ENCODE measurements at places on chromosomes 3 and 15.
A peak's percentile ranks its signal among the peaks of the same experiment; 100 is the strongest.

DNA sequence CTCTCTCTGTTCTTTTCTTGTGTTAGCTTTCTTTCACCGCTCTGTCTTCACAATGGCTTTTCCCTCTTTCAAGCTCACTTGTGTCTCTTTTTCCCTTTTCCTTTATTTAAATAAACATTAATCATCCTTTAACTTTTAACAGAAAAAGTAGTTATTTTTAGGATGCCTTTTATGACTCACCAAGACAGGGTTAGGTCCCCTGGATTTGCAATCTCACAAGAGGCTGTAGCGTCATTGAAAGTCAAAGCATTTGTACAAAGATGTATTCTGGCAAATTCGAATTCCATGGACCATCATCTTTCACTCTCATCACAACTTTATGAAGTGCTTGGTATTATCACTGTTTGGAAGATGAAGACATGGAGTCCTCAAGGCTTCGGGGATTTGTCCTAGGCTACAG lies 34.8 kb upstream of the MCTP2 start:
- DNase-seq: no peak

- DNase-seq: no peak
Measured at GRCh38 chr15:59794229-59794886, 105.2 kb upstream of the BNIP2 start.

GRCh38 chr15:77091097-77091496 lies 20.2 kb upstream of the TSPAN3 start:
- no peak for DNase-seq

DNA sequence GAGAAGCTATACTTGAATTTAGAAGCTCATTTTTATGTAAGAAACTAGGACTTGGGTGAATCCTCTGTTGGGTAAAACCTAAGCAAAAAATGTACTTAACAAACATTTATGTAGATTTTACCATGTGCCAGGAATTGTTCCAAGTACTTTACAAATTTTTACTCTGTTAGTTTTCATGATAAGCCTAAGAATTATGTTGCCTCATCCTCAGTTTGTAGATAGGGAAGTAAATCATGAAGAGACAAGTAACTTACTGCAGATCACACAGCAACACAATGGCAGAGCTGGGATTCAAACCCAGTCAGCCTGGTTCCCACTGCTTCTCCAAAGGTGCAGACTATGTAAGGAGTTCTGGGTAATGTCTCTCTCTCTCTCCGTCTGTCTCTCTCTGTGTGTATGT lies 169.9 kb downstream of the DIPK2A start:
- DNase-seq: no peak

DNA sequence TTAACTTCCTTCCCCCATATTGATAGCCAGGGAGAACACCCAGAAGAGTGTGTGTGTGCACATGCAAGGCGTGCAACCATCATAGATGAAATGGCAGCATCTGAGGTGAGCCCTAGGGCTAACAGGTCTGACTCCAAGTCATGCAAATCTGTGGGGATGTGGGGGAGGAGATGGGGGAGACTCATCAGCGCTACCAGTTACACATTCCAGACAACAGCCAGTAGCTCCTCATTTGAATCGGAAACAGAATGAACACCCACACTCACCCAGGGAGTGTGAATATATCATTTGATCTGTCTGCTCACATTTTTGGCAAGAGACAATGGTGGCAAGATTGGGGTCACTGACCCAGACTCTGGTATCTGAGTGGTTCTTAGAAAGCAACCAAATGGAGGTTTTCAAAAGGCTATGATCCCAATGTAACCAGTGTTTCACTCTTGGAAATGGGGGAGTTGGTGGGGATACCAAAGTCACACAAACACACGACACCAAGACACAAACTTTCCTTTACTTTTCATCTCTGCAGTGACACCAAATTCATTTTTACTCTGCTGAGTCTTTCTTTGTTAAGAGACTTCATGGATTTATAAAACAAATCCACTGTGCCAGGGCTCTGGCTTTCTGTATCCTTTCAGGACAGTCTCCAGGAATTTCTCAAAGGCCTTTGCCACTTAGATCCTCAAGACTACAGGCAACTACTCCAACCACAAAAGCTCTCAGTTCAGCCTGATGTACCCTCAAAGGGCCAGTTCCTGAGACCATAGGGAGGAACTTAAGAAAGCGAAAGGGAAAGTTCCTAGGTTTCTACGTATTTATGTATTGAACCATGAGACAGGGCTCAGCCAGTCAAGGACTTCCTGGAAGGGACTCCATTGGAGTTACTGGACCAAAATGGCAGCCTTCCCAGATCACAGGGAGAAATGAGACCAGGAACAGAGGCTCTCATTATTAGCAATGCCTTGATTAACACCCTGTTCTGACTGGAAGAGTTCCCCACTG lies 2.2 kb downstream of the CDCP1 start:
- DNase-seq: no peak

DNA sequence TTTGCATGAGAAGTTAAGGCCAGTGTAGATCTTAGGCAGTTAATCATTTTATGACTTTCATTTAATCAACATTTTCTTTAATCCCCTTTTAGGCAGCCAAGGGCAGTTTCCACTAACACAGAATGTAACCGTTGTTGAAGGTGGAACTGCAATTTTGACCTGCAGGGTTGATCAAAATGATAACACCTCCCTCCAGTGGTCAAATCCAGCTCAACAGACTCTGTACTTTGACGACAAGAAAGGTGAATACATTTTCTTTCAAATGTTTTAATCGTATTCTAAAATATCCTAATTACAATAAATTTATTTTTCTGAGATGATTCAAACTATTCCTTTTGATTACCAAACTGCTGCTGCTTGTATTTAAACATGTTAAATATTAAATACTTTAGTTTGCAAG lies 843.2 kb downstream of the CADM2 start:
- DNase-seq: no peak

- DNase-seq: no peak
Measured at GRCh38 chr3:193768070-193768394, 175.0 kb downstream of the OPA1 start.

DNA sequence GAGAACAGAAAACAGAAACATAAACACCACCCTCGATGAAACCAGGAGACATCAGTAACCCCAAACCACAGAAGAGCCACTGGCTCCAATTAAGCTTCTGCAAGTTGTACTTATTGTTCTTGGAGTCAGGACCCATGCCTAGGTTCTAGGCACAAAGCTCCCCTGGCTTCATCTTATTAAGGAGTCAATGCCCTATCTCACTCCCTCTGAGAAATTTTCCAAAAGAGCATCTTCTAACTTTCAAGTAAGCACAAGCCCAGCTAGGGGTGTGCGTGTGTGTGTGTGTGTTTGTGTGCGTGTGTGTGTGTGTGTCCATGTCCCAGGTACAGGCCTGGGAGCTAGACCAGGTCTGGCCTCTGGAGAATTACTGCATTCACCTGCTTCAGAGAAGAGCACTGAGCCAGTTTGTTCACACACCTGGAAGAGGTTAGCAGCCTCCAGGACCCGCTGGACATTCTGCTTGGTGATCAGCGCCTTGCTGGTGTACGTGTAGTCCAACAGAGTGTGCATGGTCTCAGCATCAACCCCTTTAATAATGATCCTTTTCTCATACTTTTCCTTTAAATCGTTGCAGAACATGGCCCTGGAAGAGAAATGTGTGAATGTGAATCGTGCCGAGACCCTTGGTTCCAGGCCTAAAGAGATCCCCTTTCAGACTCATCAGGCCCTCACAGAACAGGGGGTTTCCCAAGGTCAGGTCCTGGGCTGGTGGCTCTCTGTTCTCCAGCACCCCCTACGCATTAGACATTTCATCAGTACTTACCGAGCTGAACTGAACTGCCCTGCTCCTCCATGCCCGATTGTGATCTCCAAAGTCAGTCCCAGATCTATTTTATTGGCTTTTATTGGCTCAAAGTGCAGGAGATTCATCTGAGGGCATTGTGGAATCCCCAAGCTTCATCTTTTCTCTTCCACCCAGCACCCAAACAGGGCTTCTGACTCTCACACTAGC lies 27.8 kb downstream of the KLHL6 start:
- peak; percentile 15 for DNase-seq

GRCh38 chr3:15205934-15206661 lies at the start of gene CAPN7:
Gene CAPN7, plus strand, starts transcription at chr3:15206246. Its CDS starts 250 bp downstream, at chr3:15206496.
- DNase-seq: peak; percentile 94
